Cardiac muscle cell (in vitro differentiated cells and primary cell): ENCODE measurements at places on chromosomes 5 and 9. TPM values are rescaled to one million over a fixed set of nuclear protein-coding genes. Genes with fewer than 3 reads are reported as not detected.

The TMOD1 gene
- 168 and 219 TPM in 2 replicates for polyA plus RNA-seq

The ISCA1 gene
- polyA plus RNA-seq = 63.2 and 69.3 TPM in 2 replicates

The DPP7 gene
- polyA plus RNA-seq = 202 and 204 TPM in 2 replicates

The TERT gene
- not detected in 2 replicates for polyA plus RNA-seq

The NKD2 gene
- polyA plus RNA-seq = 3.9 and 7.4 TPM in 2 replicates

The IDNK gene
- 6.0 and 12.3 TPM in 2 replicates for polyA plus RNA-seq

The DHFR gene
- polyA plus RNA-seq = 34.4 and 37.3 TPM in 2 replicates

The STXBP1 gene
- 26.0 and 27.0 TPM in 2 replicates for polyA plus RNA-seq

The IL9 gene
- not detected in 2 replicates for polyA plus RNA-seq

The GNA14 gene
- 0.21 and 1.2 TPM in 2 replicates for polyA plus RNA-seq

The REEP2 gene
- 46.7 and 53.5 TPM in 2 replicates for polyA plus RNA-seq
